ENCODE measurements at places on chromosomes 6 and 20.

DNA sequence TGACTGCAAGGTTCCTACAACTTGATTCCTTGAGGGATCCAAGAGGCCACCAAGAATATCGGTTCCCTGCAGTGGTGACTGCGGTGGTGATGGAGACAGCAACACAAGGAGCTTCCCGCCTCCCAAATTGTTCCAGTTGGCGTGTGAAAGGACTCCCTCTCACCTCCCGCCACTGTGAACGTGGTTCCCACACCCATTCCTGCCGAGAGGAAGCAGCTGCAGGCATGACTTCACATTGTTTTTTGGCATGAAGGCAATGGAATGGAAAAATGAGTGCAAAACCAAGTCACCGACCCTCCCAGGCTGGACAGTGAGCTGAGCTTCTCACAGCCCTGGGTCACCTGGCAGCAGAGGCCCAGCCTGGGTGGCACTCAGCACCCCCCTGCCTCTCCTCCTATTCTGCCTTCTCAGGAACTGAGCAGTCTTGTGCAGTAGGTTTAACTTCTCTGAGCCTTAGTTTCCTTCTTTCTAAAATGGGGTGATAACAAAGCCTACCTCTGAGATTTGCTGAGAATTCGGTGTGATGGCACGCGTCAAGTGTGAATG, 75.0 kb downstream of the CNKSR3 start:
- no peak for DNase-seq

GRCh38 chr20:17857639-17858449, 110.8 kb downstream of the SNX5 start:
- no peak for DNase-seq

DNA sequence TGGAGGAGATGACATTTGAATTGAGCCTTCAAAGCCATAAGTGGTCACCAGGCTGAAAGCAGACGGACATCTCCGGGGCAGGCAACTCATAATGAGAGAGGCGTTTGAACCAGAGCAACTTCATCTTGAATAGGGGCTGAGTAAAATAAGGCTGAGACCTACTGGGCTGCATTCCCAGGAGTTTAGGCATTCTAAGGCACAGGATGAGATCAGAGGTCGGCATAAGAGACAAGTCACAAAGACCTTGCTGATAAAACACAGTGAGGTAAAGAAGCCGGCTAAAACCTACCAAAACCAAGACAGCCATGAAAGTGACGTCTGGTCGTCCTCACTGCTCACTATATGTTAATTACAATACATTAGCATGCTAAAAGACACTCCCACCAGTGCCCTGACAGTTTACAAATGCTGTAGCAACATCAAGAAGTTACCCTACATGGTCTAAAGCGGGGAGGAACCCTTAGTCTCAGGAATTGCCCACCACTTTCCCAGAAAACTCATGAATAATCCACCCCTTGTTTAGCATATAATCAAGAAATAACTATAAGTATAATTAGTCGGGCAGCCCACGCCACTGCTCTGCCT, 194.7 kb upstream of the SOX4 start:
- no peak for DNase-seq

DNA sequence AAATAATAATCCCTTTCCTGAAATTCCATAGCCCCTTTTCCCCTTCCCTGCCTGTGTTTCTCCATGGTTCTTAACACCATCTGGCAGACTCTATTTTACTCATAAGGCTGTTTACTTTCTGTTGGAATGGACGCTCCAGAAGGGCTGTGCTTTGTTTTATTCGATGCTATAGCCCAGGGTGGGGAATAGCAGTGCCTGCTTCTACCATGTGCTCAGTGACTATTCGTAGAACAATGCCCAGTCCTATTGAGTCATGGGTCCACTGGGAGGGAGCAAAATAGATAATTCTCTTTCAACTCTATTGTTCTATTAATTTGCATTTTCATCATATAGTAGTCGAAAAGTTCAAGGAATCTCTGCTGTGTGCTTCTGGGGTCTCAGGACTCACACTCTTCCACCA, 565.1 kb downstream of the C6orf118 start:
- no peak for DNase-seq

- no peak for DNase-seq
Observed at GRCh38 chr6:39812853-39813533, 20.8 kb downstream of the DAAM2 start.

Measured in GM10248 (cell line).